ENCODE measurements at places on chromosomes 7 and 10.

- DNase-seq = no peak
Measured at GRCh38 chr10:95588025-95588424, 26.9 kb upstream of the SORBS1 start.

GRCh38 chr7:132207211-132207610, 369.1 kb downstream of the PLXNA4 start:
- no peak for DNase-seq

- DNase-seq = no peak
Measured at GRCh38 chr10:1966712-1967376, 229.5 kb upstream of the ADARB2 start.

DNA sequence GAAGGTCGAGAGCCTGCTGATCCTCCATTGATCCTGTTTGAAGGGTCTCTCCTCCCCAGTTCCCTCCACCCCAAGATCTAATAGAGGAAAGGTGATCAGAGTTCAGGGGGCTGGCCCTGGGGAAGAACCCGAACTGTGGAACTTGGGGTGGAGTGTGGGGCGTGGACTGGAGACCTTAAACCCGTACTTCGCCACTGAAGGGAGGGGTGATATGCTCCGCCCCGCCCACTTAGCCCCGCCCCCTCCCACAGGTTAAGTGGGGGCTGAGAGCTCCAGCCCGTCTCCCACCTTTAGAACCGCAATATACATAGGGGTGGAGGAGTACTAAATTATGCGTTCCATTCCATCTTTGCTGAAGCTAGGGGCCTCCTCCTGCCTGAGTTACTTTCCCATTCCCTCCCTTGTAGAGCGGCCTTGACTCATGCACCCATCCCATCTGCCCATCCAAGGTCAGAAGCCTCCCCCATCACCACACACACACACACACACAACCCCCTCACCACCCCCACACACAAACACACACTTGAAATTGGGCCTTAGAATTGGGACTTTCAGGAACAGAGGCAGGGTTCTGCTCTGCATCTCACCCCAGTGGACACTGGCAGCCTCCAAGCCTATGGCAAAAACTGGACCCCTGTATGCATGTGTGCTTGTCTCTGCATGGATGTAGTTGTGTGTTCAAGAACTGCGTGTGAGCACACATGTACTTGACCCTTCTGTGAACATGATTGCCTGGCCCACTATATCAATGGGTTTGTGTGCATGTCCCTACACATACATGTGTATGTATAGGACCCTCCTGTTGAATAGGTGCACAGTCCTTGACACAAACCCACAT, 991 bp downstream of the SEMA4G start:
- DNase-seq = no peak

DNA sequence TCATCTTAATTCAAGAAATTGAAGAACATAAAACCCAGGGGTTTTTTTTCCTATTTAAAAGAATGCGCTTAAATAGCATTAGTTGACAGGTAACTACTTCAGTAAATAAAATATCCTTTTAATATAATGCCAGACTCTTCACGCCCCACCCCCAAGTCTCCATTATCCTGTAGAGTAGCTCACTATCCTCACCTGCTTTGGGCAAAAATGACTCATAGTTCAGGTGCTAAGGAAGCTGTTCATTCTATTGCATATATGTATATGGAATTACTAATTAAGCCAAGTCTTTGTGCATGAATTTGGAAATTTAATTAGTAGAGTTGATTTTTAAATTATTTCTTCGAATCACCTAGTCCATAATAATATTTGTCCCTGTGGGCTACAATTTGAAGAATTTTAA, 656.8 kb upstream of the ANKRD30A start:
- no peak for DNase-seq
